ENCODE measurements at places on chromosomes 3 and 15. TPM values are rescaled to one million over a fixed set of nuclear protein-coding genes. Genes with fewer than 3 reads are reported as not detected.

DNA sequence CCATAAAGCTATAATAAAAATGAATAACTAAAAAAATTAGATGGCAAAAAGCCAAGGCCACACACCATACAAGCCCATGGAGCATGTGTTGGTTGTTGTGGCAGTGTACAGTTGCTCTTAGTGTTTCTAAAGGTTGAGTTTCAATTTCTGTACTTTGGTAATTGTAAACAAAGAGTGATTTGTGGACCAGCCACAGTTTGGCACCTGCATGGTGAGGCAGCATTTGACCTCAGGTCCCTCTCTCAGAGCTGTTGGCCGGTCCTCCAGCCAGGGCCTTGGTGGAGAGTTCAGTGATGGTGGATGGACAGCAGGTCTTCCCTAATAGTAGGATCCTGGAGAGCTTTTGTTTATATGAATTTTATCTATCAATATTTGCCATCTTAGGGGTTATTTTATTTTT is 5.6 kb downstream of the ACAD9 start:
- no peak for DNase-seq

The TMEM207 gene
- polyA plus RNA-seq: not detected

GRCh38 chr3:129211772-129212171 is 28.1 kb upstream of the CNBP start:
- DNase-seq: no peak

GRCh38 chr3:11629716-11630115 is 14.0 kb downstream of the VGLL4 start:
- no peak for DNase-seq

- DNase-seq: no peak
Measured at GRCh38 chr3:101791778-101792177, 12.8 kb downstream of the NXPE3 start.

GRCh38 chr3:149977386-149977785 is 6.7 kb upstream of the PFN2 start:
- no peak for DNase-seq

DNA sequence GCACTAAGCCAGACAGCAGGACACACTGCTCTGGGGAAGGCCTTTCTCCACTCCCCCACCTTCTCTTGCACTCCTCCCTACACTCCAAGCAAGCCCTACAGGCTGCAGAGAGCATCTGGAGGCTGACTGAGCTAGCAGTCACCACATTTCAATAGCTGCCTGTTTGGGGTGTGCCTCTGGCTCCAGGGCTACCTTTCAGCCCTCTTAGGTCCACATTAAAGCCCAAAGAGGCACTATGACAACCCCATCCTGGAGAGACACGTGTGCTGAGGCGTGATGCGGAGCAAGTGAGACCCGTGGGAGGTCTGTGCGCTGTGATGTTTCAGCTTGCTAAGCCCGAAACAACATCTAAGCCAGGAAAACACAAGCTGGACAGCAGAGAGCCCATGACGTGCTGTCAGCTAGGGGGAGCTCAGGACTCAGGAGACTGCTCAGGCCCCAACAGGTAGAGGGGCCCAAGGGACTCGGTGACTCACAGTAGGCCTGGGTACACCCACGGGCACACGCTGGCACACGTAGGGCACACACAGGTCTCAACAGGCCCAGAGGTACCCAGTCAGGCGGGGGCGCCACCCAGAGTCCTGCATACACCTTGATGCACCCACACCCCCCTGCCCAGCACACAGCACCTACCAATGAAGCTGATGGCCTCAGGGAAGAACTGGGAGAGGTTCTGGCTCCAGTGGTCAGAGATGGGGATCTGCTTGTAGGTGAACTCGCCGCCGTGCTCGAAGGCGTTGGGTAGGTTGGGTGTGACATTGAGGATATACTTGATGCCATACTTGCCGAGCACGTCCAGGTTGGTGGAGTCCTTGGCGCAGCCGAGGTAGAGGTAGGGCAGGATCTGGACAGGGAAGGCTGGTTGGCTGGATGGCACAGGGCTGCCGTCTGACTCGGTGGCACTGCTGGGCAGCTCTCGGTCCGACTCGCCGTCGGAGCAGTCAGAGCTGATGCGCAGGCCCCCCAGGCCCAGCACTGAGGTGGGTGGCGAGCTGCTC is 2.8 kb downstream of the DUSP7 start:
- DNase-seq: no peak
